Activated CD8-positive, alpha-beta memory T cell treated with anti-CD3 and anti-CD28 coated beads for 36 hours (primary cell): ENCODE measurements at places on chromosomes 4 and X. TPM values are rescaled to one million over a fixed set of nuclear protein-coding genes. Genes with fewer than 3 reads are reported as not detected.

Gene AKAP14
- total RNA-seq = not detected

Gene MAGEA9B
- total RNA-seq = not detected

Gene L1CAM
- total RNA-seq = 0.19 TPM

Gene PPEF1
- not detected for total RNA-seq

Gene ITIH6
- total RNA-seq = not detected

Gene TMEM35A
- not detected for total RNA-seq

Gene BDH2
- 12.2 TPM for total RNA-seq

Gene MAOA
- 10.0 TPM for total RNA-seq

Gene STARD8
- total RNA-seq = 0.19 TPM

Gene GJB1
- not detected for total RNA-seq

Gene ASB12
- total RNA-seq = 0.15 TPM

Gene THOC2
- total RNA-seq = 69.8 TPM

Gene HTRA3
- not detected for total RNA-seq

Gene HSFX3
- not detected for total RNA-seq

Gene PLCXD1
- total RNA-seq = 36.4 TPM

Gene ARHGEF38
- total RNA-seq = not detected

Gene NPY1R
- total RNA-seq = not detected

Gene XG
- not detected for total RNA-seq

Gene CHRDL1
- total RNA-seq = not detected

Gene F8A2
- not detected for total RNA-seq

Gene SERTM2
- total RNA-seq = not detected

Gene PPEF2
- total RNA-seq = not detected

Gene XAGE1A
- total RNA-seq = not detected

Gene PAGE5
- total RNA-seq = 1.7 TPM

Gene TMEM31
- not detected for total RNA-seq

Gene USP17L12
- total RNA-seq = not detected

Gene GSTCD
- total RNA-seq = 21.3 TPM

Gene ASB5
- total RNA-seq = not detected

Gene PCDH19
- not detected for total RNA-seq

Gene TLR6
- 0.84 TPM for total RNA-seq

Gene PRR32
- not detected for total RNA-seq

Gene PAGE2B
- total RNA-seq = not detected

Gene HSFX4
- total RNA-seq = not detected

Gene PITX2
- not detected for total RNA-seq

Gene CWH43
- not detected for total RNA-seq

Gene GLRA2
- not detected for total RNA-seq

Gene GAGE12F
- total RNA-seq = not detected

Gene SH3RF1
- total RNA-seq = 0.91 TPM

Gene GRK4
- total RNA-seq = 5.3 TPM

Gene ZNF330
- 54.9 TPM for total RNA-seq

Gene TRAM1L1
- total RNA-seq = not detected

Gene TLR10
- not detected for total RNA-seq

Gene SSX3
- not detected for total RNA-seq

Gene SUPT20HL2
- total RNA-seq = not detected

Gene SHOX
- total RNA-seq = not detected

Gene GPR50
- total RNA-seq = not detected

Gene SOX3
- not detected for total RNA-seq

Gene MGARP
- 0.13 TPM for total RNA-seq

Gene UGT2A1
- total RNA-seq = not detected

Gene F11
- not detected for total RNA-seq

Gene MAGEB17
- total RNA-seq = not detected

Gene HSD17B13
- 0.15 TPM for total RNA-seq

Gene IBSP
- total RNA-seq = not detected

Gene USP27X
- total RNA-seq = 1.2 TPM

Gene SH3D19
- total RNA-seq = not detected

Gene GSX2
- total RNA-seq = not detected

Gene PDE5A
- total RNA-seq = 0.44 TPM

Gene ATP1B4
- total RNA-seq = not detected

Gene NSG1
- 11.7 TPM for total RNA-seq
